ENCODE measurements at places on chromosomes 11 and 22.

GRCh38 chr11:131204765-131205380 lies 165.5 kb upstream of the NTM start:
- no peak for DNase-seq

DNA sequence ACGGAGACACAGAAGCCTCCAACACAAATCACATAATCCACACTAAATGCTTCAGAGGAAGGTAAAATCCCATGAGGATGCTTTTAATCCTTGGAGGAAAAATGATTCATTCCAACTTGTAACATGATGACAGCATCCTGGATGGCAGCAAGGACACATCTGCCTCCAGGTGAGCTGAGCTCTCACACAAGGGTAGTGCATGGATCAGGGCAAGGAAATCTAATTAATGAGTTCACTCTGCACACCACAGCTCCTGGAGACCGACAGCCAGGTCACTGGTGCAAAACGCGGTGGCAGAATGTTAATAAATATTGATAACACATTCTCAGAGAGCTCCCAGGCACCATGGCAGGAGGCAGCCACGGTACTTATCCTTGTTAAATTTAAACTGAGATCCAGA lies 40.3 kb upstream of the CYP2D6 start:
- no peak for DNase-seq

- DNase-seq = peak; percentile 31
These were observed 124.7 kb downstream of the ME3 start for GRCh38 chr11:86547727-86548126.

DNA sequence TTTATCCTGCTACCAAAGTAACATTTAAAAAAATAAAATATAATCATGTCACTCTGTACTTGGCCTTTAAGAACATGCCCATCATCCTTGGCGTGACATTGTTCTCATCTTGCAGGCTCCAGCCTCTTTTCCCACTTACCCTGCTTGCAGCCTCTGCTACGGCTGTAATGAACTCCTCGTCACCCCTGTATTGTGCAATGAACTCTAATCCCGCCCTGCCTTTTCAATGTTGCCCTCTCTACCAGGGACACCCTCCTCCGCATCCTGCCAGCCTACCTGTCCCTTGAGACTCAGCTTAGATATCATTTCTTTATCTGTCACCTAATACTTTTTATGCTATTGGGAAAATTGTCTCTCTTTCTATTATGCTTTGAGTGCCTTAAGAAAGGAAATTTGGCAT lies 12.6 kb upstream of the MMP20 start:
- DNase-seq = no peak

DNA sequence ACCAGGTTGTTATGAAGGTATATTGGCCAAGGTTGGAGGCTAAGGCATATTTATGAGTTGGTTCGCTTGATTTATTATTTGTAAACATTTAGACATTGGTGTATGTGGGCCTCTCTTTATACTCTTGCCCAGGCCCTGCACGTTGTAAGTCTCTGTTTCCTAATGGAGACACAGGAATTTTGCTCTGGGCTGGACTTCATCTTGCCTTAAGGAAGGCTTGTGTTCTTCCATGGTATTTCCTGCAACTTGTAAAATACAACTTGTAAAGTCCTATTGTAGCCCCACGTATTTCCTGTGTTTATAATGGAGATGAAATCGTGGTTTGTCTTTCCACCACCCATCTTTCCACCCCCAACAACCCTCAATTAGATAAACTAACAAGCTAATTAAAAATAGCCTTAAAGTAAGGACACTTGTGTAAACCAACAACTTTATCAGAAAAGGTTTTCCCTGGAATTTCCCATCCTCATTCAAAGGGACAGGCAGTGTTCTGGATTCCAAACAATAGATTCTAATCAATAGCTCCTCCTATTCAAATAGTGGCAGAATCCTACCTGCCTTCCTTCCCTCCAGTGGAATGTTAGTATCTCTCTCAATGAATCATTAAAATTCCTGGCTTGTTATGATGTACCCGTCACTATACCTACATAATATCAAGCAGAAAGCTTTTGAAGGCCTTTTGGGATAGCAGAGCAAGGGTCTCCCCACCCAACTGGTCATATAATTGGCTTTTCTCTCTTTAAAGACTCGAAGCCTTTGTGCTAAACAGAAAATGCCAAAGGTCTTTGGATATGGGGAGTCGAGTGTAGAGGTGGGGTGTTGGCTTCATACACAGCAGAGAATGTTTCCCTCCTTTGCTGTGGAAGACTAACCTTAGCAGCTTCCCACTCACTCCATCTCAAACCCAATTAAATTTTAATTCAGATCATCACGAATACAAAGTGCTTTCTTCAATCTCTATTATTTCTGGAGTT lies 77.1 kb downstream of the UBASH3B start:
- DNase-seq = no peak

- peak; percentile 25 for DNase-seq
These were observed 29.2 kb downstream of the SYT7 start for GRCh38 chr11:61551634-61552033.

GRCh38 chr11:63592975-63593395 lies 21.2 kb downstream of the PLAAT3 start:
- DNase-seq = peak; percentile 45

DNA sequence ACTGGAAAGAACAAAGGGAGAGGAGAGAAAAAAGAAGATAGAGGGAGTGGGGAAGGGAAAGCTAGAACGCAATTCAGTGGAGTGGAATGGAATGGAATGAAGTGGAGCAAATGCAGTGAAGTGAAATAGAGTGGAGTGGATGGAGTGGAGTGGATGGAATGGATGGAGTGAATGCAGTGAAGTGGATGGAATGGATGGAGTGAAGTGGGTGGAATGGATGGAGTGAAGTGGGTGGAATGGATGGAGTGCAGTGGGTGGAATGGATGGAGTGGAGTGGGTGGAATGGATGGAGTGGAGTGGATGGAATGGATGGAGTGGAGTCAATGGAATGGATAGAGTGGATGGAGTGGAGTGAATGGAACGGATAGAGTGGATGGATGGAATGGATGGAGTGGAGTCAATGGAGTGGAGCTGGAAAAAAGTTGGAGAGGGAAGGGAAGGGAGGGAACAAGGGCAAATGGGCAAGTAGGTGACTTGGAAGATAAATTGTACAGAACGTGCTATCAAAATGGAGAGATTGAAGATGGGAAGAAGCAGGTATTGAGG lies 13.9 kb downstream of the IFITM10 start:
- DNase-seq = no peak

GRCh38 chr11:9823439-9823838 lies 159.6 kb downstream of the SWAP70 start:
- no peak for DNase-seq

GRCh38 chr11:2308713-2309112 lies 6.9 kb downstream of the TSPAN32 start:
- no peak for DNase-seq

GRCh38 chr11:128098781-128099180 lies 488.6 kb downstream of the ETS1 start:
- DNase-seq = no peak

DNA sequence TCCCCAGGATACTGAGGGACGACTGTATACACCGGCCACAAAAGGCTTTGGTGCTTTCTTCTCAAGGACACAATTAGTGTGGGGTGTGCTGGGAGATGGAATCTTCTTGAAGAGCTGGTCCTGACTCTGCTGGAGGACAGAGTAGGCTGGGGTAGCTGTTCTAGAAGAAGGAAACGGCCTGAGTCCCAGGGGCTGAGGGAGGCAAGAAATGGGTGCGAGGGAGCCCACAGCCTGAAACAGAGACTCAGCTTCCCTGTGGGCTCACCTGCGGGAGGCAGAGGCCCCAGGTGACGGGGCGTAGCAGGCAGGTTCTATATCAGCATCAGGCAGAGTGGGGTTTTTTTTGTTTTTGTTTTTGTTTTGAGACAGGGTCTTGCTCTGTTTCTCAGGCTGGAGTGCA lies 36.6 kb downstream of the PARVG start:
- DNase-seq = no peak

DNA sequence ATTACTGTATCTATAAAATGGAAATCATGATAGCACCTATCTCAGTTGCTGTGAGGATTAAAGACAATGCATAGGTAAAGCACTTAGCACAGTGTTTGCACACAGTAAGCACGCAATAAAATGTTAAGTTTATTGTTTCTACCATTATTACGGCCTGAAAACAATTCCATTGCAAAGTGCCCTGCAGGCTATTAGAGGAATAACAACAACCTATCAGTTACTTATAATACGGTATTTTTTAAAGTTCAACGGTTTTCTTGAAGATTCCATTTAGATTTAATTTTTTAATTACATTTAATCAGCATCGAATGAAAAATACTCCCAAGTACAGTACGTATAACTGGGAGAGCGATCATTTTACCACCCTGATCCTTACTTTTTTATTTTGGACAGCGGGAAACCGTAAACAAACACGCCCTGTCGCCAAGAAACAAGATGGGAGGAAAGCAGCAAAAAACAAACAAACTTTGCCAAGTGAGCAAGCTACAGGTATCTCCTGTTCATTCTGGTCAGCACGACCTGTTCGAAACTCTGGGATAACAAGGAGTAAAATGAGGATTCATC lies 893 bp downstream of the SLC36A4 start:
- no peak for DNase-seq

DNA sequence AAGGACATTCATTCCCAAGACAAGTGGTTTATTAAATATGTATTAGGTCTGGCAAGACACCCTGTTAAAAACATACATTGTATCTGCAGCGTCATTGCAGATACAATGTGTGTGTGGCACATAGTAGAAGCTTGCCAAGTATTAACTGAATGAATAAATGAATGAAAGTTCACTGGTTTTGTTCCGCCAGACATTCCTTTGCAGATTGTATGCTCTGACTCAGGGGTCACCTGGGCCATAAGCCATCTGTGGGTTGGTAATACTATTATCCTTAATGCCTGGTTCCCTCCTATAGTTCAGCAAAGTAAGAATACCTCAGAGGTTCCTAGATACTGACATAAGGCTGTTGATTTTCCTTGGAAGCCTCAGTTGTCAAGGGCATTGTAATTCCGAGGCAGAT lies 377.3 kb upstream of the CCDC90B start:
- DNase-seq = peak; percentile 0

DNA sequence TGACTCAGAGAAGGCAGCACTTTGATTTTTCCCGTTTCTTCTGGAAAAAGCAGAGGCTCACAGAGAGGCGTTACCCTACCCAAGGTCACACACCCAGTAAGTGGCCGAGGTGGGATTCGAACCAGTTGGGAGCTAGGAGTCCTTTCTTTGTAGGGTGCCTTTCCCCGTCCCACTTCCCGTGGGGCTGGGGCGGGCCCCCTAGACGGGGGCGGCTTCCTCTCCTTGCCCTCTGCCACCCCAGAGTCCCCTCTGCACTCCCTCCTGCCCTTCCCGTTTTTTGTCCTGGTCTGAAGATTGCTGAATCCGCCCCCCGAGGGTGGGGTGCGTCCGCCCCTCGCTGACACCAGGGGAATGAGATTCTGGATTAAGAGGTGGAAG lies 747 bp downstream of the TPCN2 start:
- no peak for DNase-seq

DNA sequence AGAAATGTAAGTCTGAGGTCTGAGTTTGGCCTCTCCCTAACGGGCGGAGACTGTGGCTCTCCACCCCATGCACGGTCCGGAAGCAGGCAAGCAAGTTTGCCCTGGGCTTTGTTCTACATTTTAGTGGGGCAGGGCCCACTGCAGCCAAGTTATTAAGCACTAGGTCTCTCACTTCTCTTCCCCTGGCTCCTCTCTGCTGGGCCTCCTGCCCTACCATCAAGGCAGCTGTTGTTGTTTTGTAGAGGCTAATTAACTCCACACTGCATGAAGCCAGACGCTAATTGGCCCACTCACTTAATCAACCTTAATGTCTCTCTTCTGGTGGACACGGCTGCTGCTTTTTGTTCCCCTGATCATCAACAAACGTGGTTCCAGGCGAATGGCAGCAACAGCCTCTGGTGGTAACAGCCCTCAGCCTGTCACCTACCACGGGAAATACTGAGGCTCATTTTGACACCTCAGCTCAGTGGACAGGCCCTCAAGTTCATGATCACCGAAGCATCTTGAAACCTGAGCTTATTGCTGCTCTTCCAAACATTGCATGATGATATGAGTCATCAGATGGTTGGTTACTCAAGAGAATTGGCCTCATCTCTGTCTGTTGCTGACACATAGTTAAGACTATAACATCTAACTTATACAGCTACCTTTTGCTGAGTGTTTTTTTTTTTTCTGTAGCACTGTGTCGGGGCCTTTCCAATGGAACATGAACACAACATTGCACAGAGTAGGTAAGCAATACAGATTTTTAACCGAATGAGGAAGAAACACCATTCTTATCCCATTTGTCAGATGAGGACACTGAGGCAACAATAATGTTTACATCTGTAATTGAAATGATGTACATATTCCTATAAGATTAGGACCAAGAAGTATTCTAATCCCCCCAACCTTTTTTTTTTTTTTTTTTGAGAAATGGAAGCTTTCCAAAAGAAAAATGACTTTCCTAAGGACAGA lies 20.8 kb upstream of the LMO2 start:
- DNase-seq = peak; percentile 86

DNA sequence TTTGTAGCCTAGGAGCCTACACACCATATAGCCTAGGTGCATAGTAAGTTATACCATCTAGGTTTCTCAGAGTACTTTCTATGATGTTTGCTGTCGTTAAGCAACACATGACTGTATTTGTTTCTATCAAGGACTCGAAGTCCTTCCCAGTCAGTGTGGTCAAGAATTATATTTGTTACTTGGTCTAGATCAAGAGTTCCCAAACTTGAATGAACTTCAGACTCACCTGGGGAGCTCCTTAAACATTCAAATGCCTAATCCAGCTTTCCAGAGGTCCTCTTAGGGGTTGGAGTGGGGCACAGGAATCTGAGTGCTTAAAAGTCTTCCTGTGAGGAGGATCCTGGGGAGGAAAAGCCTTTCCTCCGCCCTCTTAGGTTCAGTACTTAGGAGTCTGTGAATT lies 41.5 kb upstream of the PAMR1 start:
- no peak for DNase-seq

DNA sequence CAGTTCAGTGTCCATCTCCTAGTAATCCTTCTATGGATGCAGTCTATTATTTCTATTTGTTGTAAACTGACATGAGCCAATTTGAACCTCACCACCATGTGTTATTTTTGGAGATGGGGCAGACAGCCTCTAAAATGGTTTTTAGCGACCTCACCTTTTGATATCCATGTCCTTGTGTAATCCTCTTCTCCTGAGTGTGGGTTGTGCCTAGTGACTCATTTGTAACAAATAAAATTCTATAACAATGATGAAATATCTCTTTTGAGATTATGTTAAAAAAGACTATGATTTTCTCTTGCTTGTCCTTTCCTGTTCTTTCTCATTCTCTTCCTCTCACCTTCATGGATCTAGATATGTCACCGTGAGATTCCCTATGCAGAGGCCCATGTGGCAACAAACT lies 554.6 kb upstream of the ANO3 start:
- peak; percentile 3 for DNase-seq
